Hippocampal formation (tissue), 2 donors: ENCODE measurements at places on chromosomes 6 and 20.

GRCh38 chr6:152587473-152587872, 49.7 kb downstream of the SYNE1 start:
- no peak for DNase-seq

DNA sequence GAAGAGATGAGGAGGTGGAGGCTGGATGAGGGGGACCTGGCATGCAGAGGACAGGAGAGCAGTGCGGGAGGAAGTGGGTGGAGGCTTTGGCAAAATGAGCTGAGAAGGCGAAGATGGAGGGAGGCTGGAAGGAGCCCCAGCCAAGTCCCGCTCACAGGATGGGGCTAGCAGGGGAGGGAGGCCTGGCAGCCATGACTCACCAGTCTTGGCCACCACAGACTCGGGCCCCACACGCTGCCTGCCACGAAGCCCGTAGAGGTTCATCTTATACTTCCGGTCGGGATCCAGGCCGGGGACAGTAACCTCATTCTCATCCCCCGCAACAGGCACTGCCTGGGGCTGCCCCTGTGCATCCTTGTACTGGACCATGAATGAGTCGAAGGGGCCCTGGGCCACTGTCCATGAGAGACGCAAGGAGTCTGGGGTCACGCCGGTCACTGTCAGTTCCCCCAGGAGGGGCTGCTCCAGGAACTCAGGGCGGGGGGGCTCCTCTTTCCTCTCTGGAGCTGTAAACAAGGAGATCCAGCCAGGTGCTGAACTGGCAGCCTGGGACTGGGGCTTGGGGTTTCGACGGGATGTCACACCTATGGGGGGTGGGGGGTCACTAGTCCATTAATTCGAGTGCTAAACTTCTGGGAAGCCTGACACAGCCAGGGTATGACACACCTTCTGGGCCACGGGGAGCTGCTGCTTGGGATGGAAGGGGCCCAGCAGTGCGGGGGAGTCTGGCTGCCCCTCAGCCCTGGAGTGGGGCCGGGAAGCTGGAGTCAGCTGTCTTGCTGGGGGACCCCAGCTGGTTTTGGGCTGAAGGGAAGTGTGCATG, 27.8 kb downstream of the TNXB start:
- DNase-seq = no peak

DNA sequence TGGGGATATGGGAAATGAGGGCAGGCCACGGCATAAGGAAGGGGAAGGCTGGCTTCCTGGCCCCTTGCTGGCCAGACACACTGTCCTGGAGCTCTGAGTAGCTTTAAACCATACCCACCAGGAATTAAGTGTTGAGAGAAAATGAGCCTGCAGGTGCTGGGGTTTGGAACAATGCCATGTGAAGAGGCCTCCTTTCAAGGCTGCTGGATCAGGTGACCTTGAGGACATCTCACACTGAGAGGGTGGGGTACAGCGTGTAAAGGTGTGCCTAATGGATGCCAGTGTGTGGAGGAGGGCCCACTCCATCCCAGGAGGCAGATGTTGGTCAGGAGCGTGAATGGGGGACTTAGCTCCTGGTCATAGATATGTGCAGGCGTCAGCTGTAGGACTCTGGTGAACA, 74.8 kb upstream of the MLN start:
- no peak for DNase-seq

- DNase-seq = no peak
Observed at GRCh38 chr6:124433387-124434160, 528.7 kb upstream of the RNF217 start.

DNA sequence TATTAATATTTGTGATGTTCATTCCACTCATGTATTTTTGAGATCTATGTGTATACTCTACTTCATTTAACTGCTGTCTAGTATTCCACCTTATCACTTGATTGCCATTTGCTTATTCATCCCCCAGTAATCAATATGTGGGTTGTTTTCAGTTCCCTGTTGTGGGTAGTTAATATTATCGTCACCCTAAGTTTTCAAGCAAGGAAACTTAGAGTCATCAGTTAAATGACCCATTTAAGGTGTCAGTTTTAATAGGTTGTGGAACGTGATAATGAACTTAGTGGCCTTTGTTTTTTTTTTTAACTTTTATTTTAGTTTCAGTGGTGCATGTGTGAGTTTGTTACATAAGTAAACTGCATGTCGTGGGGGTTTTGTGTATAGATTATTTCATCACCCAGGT, 90.3 kb downstream of the SLC24A3 start:
- DNase-seq = no peak

DNA sequence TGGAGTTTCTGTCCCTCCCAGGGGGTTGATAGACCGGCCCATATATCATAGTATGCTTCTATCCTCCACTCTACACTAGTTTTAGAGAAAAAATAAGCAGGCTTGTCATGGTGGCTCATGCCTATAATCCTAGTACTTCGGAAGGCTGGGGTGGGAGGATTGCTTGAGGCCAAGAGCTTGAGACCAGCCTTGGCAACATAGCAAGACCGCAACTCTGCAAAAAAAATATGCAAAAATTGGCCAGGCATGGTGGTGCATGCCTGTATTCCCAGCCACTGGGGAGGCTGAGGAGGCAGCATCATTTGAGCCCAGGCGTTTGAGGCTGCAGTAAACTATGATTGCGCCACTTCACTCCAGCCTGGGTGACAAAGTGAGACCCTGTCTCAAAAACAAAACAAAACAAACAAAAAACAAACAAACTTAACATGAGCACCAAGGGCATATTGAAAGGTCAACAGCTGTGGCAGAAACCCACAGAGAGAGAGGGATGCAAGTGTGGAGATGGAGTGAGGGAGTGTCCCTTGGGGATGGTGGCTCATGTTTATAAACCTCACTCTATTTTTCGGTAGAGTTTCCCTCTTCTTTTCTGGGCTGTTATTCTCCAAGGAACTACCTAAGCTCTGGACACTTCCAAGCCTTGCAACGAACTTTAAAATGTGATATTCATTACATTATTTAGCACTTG, 24.1 kb downstream of the SLC24A3 start:
- DNase-seq = no peak

DNA sequence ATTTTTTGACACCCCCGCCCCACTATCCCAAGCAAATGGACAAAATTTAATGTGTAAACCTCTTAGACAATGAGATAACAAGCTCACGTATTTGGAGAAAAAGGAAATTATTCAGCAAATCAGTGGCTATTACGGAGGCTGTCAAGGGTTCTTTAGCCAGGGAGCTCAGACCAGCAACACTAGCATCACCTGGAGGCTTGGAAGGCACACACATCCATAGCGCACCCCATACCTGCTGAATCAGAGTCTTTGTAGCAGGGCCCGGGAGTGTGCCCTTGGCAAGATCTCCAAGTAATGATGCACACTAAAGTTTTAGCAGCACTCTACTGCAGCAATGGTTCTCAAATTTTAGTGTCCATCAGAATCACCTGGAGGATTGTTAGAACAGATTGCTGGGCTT, 223.2 kb upstream of the BTBD3 start:
- no peak for DNase-seq

GRCh38 chr6:53703047-53703446, 37.5 kb upstream of the KLHL31 start:
- no peak for DNase-seq

GRCh38 chr6:33817489-33817888, 13.7 kb upstream of the MLN start:
- no peak for DNase-seq

DNA sequence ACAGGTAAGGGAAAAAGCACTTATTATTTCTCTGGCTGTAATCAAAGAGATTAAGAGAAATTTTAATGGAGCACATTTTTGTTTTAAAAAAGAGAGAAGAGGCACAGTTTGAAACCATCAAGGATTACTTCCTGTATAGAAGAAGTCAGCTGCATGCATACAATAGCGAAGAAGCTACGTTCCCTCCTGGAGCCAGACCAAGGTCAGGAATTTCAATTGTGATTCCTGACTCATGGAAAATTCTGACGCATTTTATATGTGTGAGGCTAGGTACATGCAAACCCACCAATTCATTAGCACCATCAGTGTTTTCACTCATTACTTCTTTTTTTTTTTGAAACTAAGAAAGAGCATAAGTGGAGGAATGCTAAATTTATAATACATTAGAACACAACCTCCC, 232.7 kb upstream of the SGK1 start:
- DNase-seq = no peak

- DNase-seq = no peak
Observed at GRCh38 chr6:122829456-122829855, 40.4 kb downstream of the SMPDL3A start.

DNA sequence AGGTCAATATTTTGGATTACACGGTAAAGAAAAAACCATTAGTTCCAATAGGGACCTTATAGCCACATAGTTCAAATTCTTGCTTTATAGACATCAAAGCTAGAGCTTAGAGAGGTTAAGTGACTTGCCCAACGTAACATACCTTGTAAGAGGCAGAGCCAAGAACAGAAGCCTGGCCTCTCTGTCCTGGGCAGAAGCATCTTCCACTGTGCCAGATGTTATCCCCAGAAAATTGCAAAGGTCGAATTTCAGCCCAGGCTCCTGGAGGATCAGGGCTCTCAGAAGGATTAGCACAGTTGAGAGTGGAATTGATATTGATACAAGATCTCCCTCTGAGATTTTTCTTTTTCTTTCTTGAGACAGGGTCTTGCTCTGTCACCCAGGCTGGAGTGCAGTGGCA, 6.1 kb downstream of the SMIM28 start:
- no peak for DNase-seq

GRCh38 chr20:19885939-19886660, 128.0 kb downstream of the RIN2 start:
- DNase-seq = peak; percentile 62

GRCh38 chr6:104689551-104690205, 170.0 kb downstream of the HACE1 start:
- DNase-seq = no peak

DNA sequence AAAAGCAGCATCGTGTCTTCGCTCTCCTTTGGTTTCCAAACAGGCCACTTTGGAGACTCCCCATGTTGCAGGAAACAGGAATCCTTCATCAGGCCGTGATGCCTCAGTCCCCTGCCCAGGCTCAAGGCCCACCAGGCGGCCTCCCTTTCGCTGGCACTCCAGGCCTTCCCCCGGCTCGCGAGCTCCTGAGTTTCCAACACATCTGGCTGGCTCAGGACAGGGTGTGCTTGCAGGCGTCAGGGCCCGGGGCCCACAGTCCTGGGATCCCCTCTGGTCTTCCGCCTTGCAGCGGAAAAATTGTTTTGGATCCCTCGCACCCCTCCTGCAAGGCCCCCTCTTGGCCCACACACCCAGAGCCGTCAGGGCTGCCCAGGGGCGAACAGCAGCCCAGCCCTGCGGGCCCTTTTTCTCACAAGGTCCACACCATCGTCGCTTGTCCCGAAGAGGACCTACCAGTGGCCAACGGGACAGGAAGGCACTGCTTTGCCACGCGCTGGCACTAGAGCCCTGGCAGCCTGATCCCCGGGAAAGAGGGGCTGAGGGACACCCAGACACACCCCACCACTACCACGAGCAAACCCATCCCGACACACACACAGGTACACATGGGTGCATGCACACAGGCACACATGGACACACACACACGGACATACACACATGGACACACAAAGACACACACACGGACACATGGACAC, 1930.9 kb upstream of the DEFB115 start:
- no peak for DNase-seq
